NCI-H2171 treated with DMSO at 0.1 percent for 48 hours (cell line): ENCODE measurements at places on chromosomes 7 and 10.
A peak's percentile ranks its signal among the peaks of the same experiment; 100 is the strongest.

DNA sequence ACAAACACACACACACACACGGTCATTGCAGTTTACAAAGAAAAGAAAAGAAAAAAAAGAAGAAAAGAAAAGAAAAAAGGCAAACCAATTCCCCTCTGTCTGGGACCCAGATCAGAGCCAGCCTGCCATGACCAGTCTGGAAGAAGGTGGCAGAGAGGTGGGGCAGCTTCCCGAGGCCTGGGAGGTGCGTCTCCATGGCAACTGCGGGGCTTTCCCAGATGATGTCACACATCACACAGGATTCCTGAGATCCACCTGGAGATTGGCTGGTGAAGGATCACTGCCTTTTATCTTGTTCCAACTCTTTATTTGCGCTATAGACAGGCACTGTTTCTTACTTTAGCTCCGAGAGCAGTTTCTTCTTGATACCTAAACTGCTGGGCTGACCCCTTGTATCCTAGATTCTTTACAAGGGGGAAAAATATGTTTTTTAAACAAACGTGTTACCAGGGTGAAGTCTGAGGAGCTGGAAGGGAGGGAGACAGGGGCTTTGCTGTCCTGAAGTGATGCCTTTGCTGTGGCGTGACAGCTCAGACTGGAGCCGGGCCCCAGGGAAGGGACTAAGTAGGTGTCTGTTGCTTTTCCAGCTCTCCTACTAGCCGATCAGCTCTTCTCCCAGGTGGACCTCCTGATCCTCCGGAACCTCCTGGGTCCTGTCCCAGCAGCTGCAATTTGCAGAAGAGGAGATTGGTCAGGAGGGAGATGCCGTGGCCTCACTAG is 298.5 kb downstream of the KLF6 start:
- DNase-seq, result no peak

DNA sequence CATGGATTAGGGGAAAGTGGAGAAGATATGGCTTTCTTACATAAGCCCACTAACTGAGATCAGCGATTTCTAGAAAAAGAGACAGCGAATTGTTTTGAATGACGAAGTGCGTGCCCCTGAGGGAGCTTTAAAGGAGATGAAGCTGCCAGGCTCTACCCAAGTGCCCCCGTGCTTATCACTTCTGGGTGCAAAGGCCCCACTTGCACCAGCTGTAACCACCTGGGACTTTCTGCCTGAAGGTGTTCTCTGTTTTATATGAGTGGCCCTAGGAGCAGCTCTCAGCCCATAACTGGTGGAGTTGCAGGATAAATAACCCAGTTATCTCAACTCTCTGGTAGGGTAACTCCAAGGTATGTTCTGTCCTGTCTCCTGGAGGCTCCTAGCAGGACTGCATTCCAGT is 20.4 kb upstream of the CARD11 start:
- DNase-seq, result no peak

GRCh38 chr10:556971-557637 is 132.4 kb downstream of the DIP2C start:
- DNase-seq, result no peak

DNA sequence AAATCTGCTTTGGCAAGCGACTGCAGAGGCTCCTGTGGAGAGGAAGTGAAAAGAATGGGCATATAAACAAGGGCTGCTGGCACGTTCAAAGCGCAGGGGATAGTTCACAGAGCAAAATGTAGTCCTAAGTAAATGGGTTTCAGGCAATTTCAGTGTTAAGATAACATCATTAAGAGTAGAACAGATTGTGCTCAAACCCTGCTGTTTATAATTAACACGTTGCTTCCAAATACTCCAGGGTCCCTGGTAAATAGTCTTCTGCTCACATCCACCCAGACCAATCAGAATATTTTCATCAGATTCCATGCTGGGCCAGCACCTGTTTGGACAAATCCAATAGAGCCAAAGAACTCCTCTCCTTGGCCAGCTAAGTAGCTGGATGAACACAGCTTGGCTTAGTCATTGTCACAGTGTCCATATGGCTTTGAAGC is 81.4 kb downstream of the ORC5 start:
- peak; percentile 98 for DNase-seq

DNA sequence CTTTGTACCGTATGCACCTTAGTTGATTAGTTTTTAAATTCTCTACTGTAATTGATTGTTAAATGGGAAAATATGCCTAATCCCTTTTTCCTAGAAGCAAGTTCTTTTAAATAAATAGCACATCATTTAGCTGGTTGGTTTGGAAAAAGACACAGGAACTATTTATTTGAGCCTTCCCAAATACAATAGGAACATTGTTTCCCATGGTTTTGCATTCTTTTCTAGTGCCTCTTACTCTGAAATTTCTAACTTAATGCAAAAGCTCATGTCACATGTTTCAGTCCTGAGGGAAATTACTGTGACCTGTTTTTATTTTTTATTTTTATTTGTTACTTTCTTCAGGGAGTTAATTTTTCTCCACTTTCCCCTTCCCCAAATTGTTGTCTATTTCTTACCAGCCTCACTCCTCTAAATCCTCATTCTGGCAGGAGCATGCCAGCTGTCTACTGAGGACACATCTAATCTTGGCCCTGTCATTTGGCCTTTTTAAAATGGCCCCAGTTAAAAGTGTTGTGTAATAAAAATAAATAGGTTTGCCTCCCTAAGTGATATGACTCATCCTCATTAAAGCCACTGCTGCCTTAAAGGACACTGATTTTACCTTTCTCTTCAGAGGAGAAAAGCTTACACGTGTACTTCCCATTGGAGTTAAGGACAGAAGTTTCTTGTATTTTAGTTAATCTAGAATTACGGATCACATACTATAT is 94.5 kb downstream of the PPP1R3A start:
- no peak for DNase-seq

DNA sequence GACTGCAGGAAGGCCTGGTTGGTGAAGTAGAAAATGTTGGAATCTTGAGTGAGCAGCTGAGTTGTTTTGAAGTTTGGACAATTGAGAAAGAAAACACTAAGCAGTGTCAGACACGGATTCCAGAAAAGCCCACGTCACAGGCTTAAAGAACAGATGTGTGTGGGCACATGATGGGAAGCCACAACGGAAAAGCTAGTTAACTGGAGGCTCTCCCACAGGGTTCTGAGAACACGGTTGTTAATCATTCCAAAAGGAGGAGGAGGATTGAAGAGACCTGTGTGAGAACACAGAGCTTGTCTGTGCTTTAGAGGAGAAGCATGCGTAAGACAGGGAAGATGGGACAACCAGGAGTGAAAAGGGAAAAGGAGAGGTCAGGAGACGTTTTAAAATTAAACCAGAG is 42.6 kb downstream of the SHH start:
- DNase-seq, result no peak

DNA sequence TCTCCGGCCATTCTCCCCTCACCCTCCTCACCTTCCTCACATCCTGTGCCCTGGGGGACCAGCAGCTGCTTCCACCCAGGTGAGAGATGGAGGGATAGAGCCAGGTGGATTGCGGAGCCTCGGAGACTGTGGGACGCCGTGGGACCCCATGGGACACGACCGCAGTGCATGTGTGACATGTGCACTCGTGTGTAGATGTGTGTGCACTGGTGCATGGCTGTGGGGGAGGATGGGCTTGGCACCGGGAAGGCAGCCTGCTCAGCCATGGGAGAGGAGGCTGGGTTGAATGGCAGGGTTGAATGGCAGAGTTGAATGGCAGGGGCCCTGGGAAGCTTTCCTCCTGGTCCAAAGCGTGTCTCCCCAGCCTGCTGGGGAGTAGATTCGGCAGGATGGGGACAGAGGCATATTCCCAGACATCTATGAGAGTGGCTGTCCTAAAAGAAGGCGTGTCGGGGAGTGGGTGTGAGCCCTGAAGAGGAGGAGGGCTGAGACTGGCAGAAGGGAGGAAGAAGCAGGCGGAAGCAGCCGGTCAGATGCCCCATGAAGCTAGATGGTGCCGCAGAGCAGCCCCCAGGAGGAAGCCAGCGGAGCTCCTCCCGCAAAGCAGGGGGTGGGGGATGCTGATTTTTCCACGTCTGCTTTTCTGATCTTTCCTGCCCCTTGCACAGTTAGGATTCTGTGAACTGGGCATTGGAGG is 815 bp downstream of the GIMAP8 start:
- DNase-seq, result peak; percentile 49

DNA sequence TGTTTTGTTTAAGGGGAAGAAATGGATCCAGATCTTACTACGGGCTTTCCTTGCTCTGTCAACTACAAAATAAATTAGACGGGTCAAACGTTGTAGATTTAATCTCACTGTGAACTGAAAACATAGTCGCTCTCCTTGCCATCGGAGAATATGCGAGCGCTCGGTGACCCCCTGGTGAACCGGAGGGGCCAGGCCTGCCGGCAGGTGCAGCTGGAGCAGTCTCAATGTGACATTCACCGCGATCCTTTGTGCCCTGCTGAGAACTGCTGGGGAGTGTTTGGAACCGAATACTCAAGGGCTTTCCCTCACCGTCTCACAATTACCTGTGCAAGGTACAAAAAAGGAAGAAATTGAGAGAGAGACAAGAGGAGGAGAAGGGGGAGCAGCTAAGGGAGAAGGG is 174.1 kb upstream of the GPR26 start:
- DNase-seq, result peak; percentile 64

- no peak for DNase-seq
These were observed 120.8 kb downstream of the INHBA start for GRCh38 chr7:41582116-41582515.

DNA sequence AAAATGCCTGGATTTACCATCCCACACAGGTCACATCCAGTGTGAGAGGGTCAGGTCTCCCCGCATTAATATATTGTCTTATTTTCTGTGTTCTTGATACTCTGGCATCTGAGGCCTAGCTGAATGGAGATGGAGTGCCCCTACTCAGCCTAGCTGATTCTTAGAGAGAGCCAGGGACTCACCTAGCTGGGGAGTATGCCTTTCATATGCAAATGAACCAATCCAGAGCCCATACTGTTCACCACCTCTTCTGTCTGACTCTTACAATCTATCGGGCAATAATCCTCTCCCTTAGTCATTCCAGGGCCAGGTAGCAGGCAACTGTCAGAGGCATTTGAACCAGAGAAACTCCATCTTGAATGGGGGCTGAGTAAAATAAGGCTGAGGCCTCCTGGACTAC is 46.3 kb downstream of the LBX1 start:
- no peak for DNase-seq

DNA sequence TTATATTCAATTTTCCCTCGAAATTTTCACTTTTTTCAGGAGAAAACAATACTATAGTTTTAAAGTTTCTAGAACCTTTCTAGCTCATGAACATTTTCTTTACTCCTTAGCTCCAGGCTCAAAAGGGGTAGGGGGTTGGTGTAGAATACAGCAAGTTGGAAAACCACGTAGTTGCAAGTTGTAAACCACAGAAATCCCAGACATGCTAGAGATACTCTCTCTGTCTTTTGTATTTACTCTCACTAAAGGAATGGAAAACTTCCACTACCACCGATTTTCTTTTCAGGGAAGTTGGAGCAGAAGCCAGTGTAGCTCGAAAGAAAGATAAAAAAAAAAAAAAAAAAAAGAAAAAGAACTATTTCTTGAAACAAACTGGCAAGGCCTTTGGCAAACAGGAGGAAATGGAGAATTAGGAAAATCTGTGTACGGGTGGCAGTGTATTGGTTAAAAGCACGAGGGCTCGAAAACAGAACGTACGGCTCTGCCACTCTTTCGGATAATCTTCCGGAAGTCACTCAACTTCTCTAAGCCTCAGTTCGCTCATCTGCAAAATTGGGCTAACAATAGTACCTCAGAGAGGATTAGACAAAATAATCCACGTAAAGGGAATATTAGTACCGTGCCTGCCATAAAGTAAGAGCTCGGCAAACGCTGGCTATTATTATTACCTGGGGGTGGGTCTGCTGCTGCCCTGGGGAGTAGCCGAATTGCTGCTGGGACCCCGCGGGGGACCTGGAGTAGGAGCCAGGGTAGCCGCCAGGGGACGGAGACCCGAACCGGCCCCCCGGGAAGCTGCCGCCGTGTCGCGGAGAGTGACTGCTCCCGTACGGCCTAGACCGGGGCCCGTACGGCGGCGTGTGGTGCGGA is 628 bp downstream of the MPLKIP start:
- DNase-seq, result no peak
